CD14-positive monocyte (primary cell): ENCODE measurements at places on chromosomes 1 and 21.

- DNase-seq: no peak
These were observed 98.2 kb downstream of the NEK7 start for GRCh38 chr1:198254948-198255347.

GRCh38 chr1:162578071-162578700, 16.7 kb downstream of the UAP1 start:
- no peak for DNase-seq

DNA sequence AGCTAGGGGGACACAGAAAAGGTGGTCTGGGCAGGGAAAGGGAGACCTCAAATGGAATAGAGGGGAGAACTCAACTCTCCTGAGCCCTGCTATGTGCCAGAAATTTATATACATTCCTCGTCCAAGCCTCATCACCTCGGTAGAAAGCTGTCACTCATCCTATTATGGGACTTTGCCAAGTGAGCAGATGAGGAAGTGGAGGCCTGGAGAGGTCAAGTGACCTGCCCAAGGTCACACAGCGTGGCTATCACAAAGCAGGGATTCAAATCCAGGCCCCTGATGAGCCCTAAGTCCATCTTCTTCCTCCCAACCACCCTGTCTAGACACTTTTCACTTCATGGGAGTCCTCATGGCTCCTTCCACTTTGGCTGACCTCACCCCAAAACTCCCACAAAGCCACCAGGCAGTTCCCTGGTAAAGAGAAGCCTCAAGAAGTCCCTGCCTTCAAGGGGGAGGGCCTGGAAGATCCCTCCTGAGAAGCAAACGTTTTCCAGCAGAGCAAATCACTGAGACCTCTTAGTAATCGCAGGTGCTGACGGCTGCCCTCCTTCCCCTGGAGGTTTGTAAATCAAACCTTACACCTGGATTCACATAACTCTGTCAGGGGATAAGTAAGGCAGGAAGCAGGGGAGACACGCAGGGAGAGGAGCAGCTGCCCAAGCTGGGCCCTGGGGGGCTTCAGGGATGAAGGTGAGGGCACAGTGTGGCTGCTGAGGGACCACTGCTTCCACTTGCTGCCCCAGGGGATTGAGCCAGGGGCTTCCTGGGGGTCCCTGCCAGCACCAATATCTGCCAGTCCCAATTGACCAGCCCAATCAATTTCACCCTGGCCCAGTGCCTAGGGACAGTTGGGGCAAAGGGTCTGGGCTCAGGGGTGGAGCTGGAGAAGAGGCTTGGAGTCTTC, 351.2 kb downstream of the MATN1 start:
- no peak for DNase-seq

DNA sequence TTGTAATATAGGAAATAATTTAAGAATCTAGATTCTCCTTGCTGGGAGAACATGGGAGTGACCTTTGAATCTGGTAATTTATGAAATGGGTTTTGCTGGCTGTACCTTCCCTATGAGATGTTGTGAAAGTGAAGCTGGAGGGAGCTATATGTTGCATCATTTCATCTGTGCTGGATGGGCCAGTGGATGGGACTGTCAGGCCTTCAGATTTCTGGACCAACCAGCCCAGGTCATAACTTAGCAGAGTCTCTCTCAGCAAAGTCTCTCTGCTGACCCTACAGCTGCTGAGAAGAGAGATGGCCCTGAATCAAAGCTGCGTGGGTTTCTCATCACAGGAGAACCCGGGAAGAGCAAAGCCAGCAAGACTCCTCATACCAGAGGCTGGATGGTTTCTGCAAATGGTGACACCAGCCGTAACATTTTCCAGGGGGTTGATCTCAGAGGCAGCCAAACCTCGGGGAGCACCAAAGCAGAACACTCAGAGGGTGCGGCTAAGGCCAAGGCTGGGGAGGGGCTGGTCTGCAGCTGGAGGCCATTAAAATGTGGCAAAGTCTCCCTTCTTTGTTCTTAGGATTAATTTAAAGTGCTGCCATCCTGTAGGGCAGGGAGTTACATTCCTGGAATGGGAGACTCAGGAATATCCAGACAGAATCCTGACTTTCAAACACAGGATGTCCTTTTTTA, 18.2 kb upstream of the PTGFRN start:
- DNase-seq: no peak

DNA sequence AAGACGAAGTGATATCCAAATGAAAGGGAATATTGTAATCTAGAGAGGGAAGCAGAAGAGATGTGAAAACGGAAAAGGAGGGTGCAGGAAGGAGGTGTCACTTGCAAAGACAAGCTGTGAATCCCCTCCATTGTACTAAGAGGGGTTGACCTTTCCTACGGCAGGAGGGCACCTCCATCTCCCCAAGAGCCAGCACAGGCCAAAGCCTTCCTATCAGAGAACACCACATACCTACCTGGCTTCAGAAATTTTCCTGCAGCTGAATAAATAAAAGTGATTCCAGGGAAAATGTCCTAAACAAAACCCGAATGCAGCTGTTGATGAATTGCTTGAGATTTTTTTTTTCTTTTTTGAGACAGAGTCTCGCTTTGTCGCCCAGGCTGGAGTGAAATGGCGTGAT, 14.3 kb downstream of the KANK4 start:
- no peak for DNase-seq

GRCh38 chr1:150765296-150765976, at the start of gene CTSS:
Gene CTSS (minus strand): TSS chr1:150765778. CDS start chr1:150764763, 1,015 bp downstream.
- DNase-seq: peak; percentile 93

GRCh38 chr1:113579256-113580018, 179.8 kb downstream of the PHTF1 start:
- DNase-seq: no peak

DNA sequence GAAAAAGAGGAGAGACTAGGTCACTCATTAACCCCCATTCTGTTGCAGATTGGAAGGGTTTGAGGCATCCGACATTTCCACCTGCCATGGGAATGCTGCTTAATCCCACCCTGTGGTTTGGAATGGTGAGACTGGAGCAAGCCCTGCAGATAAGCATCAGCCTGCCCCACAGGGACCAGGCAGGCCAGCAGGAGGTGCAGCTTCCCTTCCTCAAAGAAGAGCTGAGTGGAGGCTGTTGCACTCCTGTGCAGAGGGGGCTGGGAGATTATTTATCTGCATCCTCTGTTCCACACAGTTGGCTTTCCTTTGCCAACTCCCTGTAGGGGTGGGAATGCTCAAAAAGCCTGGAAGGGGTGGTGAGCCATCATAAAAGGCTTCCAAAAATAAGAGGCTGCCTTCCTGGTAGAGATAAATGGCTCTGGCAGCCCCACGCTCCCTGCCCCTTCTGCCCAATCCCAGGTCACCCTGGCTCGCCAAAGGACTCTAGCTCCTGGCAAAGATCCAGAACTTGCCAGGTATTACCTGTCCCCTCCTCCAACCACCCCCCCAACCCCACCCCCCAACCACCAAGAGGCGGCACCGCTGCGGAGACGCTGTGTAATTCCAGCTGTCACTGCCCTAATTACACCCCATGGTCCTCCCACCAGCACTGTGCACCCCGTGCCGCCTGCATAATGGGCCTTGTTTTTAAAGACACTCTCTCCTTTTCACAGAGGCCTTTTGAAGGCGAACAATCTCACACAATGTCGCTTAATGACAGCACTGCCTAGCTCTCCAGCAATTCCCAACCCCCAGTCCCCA, 83.0 kb upstream of the ZC3H12A start:
- no peak for DNase-seq

GRCh38 chr1:204731509-204731908, 46.0 kb upstream of the LRRN2 start:
- no peak for DNase-seq

GRCh38 chr1:199009447-199009846, 370.6 kb downstream of the PTPRC start:
- no peak for DNase-seq

- DNase-seq: no peak
These were observed 30.0 kb downstream of the LRRC3 start for GRCh38 chr21:44485254-44485793.

DNA sequence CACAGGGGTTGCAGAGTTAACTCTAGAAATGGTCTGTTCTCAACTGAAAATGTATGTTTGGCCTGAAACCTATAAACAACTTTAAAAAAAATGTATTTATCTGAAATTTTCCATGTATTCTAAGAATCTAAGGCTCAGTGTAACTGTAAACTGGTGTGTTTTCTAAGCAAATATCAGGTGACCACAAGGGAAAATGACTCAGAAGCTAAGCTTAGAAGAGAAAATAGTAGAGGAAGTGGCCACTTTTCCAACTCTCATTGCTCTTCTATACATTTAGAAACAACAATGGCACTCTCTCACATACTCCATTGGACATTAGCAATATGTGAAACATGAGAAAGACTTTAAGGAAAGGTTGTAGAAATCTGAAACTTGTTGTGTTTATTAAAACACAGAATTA, 7.5 kb downstream of the TNFSF18 start:
- DNase-seq: peak; percentile 45

GRCh38 chr1:228341450-228341813, 65.2 kb downstream of the TRIM11 start:
- no peak for DNase-seq
